ENCODE measurements at places on chromosomes 7 and 10. TPM values are rescaled to one million over a fixed set of nuclear protein-coding genes. Genes with fewer than 3 reads are reported as not detected.

Gene TMEM178B
- 0.08 TPM for total RNA-seq

Gene GPR37
- total RNA-seq, result 0.30 TPM

Gene TMEM176A
- total RNA-seq, result under 0.01 TPM

Gene ZNF488
- total RNA-seq, result not detected

Gene TMEM270
- total RNA-seq, result not detected

Gene H2BK1
- not detected for total RNA-seq

Gene POM121L12
- total RNA-seq, result not detected

Gene NACAD
- 0.47 TPM for total RNA-seq

Gene MINDY4
- 4.7 TPM for total RNA-seq

Gene CAV1
- 153 TPM for total RNA-seq

Gene UCN3
- total RNA-seq, result not detected

Gene PKD1L1
- total RNA-seq, result under 0.01 TPM

Gene RASA4B
- total RNA-seq, result 2.0 TPM

Gene ARF5
- total RNA-seq, result 112 TPM

Gene DBF4
- 7.0 TPM for total RNA-seq

Gene PRR15
- 0.59 TPM for total RNA-seq

Gene NME8
- total RNA-seq, result not detected

Gene GUSB
- total RNA-seq, result 28.4 TPM

Gene PARD3
- 41.4 TPM for total RNA-seq

Gene MSMB
- not detected for total RNA-seq

Gene UTF1
- total RNA-seq, result not detected

Gene SPAG6
- not detected for total RNA-seq

Gene SPDYE9
- not detected for total RNA-seq

Gene PRKG1
- total RNA-seq, result 76.2 TPM

Gene CYP3A4
- not detected for total RNA-seq

Gene C10orf105
- under 0.01 TPM for total RNA-seq

Gene DNAJC12
- 3.0 TPM for total RNA-seq

Gene ABCF2
- 39.8 TPM for total RNA-seq

Gene MYH16
- total RNA-seq, result 0.08 TPM

Gene RAB18
- 42.7 TPM for total RNA-seq

Gene CNNM1
- under 0.01 TPM for total RNA-seq

Gene ARL5B
- 15.6 TPM for total RNA-seq

Gene RGR
- not detected for total RNA-seq

Gene CYP26C1
- 0.23 TPM for total RNA-seq

Gene PLEKHS1
- total RNA-seq, result not detected

Gene OR13A1
- total RNA-seq, result not detected

Gene CFTR
- not detected for total RNA-seq

Gene ACTL6B
- total RNA-seq, result not detected

Gene C10orf143
- 0.82 TPM for total RNA-seq

Gene GRID1
- under 0.01 TPM for total RNA-seq

Gene RBM20
- 0.45 TPM for total RNA-seq

Gene ATAD1
- 20.8 TPM for total RNA-seq

Gene GCC1
- total RNA-seq, result 18.6 TPM
